ENCODE measurements at places on chromosomes 4 and X.

GRCh38 chr4:145804116-145804515, 124.2 kb downstream of the C4orf51 start:
- H3K27ac ChIP-seq = peak overlapping the region; percentile 7
- no peaks in the 10 kb centered on the region for H3K36me3 ChIP-seq
- no peak overlapping the region for H3K4me3 ChIP-seq
- H3K27me3 ChIP-seq = no peaks in the 10 kb centered on the region
- H3K4me1 ChIP-seq = no peaks in the 10 kb centered on the region
- peak; percentile 64 for DNase-seq

GRCh38 chrX:17559728-17560379, 177.4 kb upstream of the SCML1 start:
- no peaks in the 10 kb centered on the region for H3K36me3 ChIP-seq
- H3K27ac ChIP-seq = no peak overlapping the region
- H3K27me3 ChIP-seq = no peaks in the 10 kb centered on the region
- H3K4me3 ChIP-seq = no peak overlapping the region
- H3K4me1 ChIP-seq = no peaks in the 10 kb centered on the region

- H3K27ac ChIP-seq = no peak overlapping the region
- no peak overlapping the region for H3K4me3 ChIP-seq
- DNase-seq = no peak
- H3K36me3 ChIP-seq = no peaks in the 10 kb centered on the region
- H3K27me3 ChIP-seq = no peaks in the 10 kb centered on the region
These were observed 2.3 kb upstream of the FOXP3 start for GRCh38 chrX:49266523-49267445.

DNA sequence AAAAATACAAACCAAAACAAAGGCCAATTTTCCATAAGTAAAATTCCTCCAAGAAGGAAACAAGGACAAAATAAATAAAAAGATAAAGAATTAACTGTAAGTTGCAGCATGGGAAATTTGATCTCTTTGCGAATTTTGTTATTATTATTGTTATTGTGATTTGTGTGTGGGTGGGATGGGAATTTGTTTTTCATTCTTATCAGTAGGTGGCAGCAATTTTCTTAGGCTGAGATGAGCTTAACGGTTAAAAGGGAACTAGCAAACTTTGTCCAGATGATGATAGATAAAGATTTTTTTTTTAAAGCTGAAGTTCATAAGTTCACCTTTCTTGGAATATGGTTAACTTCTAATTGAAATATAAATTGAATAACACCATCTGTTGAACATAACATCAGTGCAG, 83.2 kb upstream of the IL1RAPL2 start:
- H3K4me1 ChIP-seq = no peaks in the 10 kb centered on the region
- no peak for DNase-seq
- H3K27ac ChIP-seq = no peak overlapping the region

DNA sequence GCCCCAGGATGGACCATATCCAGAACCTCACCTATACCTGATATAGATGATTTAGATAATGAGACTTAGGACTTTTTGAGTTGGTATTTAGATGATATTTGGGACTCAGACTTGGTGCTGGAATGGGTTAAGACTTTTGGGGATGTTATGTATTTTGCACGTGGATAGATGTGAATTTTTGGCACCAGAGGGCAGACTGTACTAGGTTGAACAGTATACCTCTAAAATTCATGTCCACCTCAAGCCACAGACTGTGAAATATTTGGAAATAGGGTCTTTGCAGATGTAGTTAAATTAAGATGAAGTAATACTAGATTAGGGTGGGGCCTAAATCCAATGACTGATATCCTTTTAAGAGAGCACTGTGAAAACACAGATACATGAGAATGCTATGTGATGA, 15.6 kb downstream of the RBM41 start:
- H3K4me1 ChIP-seq = no peaks in the 10 kb centered on the region
- H3K27me3 ChIP-seq = no peaks in the 10 kb centered on the region
- no peak overlapping the region for H3K4me3 ChIP-seq
- H3K27ac ChIP-seq = no peak overlapping the region

DNA sequence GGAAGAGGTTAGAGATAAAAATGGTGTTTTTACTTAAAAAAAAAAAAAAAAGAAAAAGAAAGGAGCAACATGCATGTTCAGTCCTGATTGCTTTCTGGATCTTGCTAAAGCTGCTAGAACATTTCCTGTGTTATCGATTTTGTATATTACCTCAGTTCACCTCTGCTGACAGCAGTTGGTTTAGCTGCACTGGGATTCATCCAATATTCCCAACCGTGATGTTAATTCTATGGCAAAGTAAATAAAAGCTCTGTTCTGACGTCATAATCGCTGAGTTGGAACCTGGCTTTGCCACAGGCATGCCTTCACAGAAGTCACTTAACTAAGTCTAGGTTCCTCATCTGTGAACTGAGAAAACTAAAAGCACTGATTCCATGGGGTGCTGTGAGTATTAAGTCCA, 90.7 kb upstream of the SORBS2 start:
- no peaks in the 10 kb centered on the region for H3K27me3 ChIP-seq
- no peaks in the 10 kb centered on the region for H3K36me3 ChIP-seq
- DNase-seq = no peak
- H3K4me3 ChIP-seq = no peak overlapping the region

- DNase-seq = no peak
- H3K27ac ChIP-seq = no peak overlapping the region
- no peaks in the 10 kb centered on the region for H3K27me3 ChIP-seq
- H3K4me3 ChIP-seq = no peak overlapping the region
These were observed 62.6 kb upstream of the FBXW7 start for GRCh38 chr4:152598454-152598853.

DNA sequence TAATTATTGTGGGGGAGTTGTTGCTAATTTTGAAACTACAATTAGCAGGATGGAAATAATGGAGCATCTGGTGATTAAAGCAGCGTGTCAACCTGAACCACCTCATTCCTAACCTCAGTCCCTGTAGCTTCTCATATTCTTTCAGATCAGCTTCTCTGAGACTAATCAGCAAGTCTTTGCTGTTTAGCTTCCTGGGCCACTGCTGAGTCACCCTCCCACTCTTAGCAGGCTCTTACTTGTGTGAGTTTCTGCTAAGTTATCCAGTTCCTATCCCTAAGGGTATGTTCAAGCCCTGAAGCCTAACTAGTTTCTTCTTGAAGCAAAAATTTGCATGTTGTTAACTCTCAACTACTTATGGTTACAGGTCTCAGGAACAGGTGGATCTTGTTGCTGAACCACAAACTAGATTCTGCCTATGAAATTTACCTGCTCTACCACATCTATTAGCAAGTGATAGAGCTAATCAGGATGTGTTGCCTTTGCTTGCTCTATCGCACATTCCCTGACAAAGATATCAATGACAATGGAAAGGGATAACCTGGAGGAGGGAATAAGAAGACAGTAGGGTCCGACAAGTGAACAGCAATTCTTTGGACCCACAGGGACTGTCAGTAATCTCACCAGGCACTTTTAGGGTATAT, 134.2 kb downstream of the EIF4E start:
- DNase-seq = no peak
- no peaks in the 10 kb centered on the region for H3K4me1 ChIP-seq
- no peak overlapping the region for H3K4me3 ChIP-seq
- H3K27ac ChIP-seq = no peak overlapping the region

DNA sequence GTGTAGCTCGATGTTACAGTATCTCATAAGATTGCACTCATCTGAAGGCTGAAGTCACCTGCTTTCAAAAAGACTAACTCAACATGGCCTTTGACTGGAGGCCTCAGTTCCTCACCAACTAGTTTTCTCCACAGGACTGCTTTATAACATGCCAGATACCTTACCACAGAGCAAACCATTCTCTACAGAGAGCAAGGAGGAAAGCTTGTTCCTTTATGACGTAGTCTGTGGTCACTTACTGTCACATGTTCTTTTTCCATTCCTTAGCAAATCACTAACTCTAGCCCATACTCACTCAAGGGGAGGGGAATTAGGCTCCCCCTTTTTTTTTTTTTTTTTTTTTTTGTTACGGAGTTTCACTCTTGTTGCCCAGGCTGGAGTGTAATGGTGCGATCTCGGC, 3.2 kb downstream of the THAP9 start:
- DNase-seq = no peak
- no peaks in the 10 kb centered on the region for H3K27me3 ChIP-seq
- H3K36me3 ChIP-seq = no peaks in the 10 kb centered on the region
- no peaks in the 10 kb centered on the region for H3K4me1 ChIP-seq
- H3K27ac ChIP-seq = no peak overlapping the region
- H3K4me3 ChIP-seq = no peak overlapping the region

- H3K4me1 ChIP-seq = no peaks in the 10 kb centered on the region
- H3K27ac ChIP-seq = no peak overlapping the region
- no peaks in the 10 kb centered on the region for H3K36me3 ChIP-seq
- DNase-seq = no peak
- no peaks in the 10 kb centered on the region for H3K27me3 ChIP-seq
These were observed 23.1 kb upstream of the GPR34 start for GRCh38 chrX:41665686-41666085.

- H3K4me1 ChIP-seq = no peaks in the 10 kb centered on the region
- no peaks in the 10 kb centered on the region for H3K36me3 ChIP-seq
- H3K4me3 ChIP-seq = no peak overlapping the region
- no peak for DNase-seq
These were observed 45.5 kb upstream of the RBPJ start for GRCh38 chr4:26275281-26275680.

- DNase-seq = no peak
- no peak overlapping the region for H3K4me3 ChIP-seq
- H3K4me1 ChIP-seq = no peaks in the 10 kb centered on the region
- H3K36me3 ChIP-seq = no peaks in the 10 kb centered on the region
- H3K27me3 ChIP-seq = no peaks in the 10 kb centered on the region
These were observed 12.8 kb upstream of the SAP30 start for GRCh38 chr4:173357939-173358338.

DNA sequence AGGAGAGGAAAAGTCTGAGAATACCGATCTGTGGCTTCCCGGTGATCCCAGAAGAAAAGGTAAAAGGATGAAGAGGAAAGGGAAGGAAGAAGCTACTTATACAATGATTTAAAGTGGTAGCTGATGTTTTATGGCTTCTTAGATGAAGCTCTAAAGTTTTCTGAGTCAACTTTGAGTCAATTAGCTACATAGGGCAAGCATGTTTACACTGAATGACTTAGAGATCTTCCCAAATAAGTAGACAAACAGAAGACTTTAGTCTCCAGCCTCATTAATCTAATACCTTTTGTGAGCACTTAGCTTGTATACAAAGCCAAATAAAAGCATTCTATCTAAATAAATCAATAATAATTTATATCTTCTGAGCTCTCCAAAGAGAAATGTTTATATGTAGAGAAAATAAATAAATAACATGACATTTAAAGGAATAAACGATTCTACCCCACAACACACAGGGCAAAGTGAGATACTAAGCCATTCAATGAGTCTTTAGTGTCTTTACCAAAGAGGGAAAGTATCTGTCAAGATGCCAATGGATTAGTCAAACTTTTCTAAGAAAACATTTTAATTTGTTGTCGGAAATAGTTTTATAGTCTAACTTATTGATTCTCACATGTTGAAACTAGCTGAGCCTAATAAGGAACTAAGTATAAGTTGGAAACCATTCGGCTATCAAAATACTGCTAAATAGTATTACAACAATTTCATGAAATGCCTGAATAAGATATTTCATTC, 46.0 kb upstream of the TMEM184C start:
- H3K36me3 ChIP-seq = no peaks in the 10 kb centered on the region
- no peak overlapping the region for H3K4me3 ChIP-seq
- H3K4me1 ChIP-seq = no peaks in the 10 kb centered on the region
- no peak for DNase-seq

GRCh38 chr4:76641351-76641750, 206.3 kb downstream of the SHROOM3 start:
- H3K4me1 ChIP-seq = no peaks in the 10 kb centered on the region
- no peak overlapping the region for H3K27ac ChIP-seq
- H3K36me3 ChIP-seq = no peaks in the 10 kb centered on the region
- H3K27me3 ChIP-seq = no peaks in the 10 kb centered on the region
- no peak overlapping the region for H3K4me3 ChIP-seq

DNA sequence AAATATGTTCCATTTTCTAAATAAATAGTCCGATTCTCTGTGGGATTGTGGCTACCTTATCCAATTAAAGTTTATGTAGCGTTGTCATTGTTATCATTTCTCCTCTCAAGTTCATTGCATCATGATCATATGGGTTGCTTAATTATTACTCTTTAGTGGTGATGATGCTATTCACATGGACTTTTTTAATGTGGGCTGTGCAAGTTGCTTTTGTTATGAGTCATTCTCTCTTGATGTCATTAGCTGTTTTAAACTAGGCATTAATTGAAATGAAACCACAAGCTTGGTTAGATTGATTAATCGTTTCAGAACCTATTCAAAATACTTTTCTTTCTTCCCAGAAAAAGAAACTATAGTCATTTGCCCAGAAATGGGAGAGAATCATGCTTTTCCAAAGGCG, 38.2 kb downstream of the NHS start:
- DNase-seq = no peak
- H3K36me3 ChIP-seq = no peaks in the 10 kb centered on the region
- H3K4me3 ChIP-seq = no peak overlapping the region
- no peak overlapping the region for H3K27ac ChIP-seq
- H3K4me1 ChIP-seq = no peaks in the 10 kb centered on the region

DNA sequence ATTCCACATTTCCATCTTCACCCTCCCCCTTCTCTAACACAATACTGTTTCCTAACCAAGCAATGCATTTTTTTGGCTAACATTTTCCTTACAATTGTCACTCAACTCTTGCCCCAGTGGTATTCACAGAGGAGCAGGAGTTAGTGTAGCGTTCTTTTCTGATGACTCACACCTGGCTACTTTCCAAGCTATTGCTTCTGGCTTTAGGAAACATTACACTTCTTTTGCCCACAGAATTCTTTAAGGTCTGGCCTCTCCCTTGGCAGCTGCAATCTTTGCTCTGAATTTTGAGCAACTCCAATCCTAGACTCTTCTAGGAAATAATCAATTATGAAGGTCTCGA, 27.5 kb upstream of the PDGFC start:
- DNase-seq = peak; percentile 67
- no peaks in the 10 kb centered on the region for H3K27me3 ChIP-seq
- H3K27ac ChIP-seq = no peak overlapping the region
- no peaks in the 10 kb centered on the region for H3K4me1 ChIP-seq
- no peak overlapping the region for H3K4me3 ChIP-seq
- no peaks in the 10 kb centered on the region for H3K36me3 ChIP-seq

- no peak for DNase-seq
- no peak overlapping the region for H3K27ac ChIP-seq
- no peak overlapping the region for H3K4me3 ChIP-seq
- H3K36me3 ChIP-seq = no peaks in the 10 kb centered on the region
These were observed 556.6 kb downstream of the NLGN4X start for GRCh38 chrX:5672099-5672498.

- H3K27me3 ChIP-seq = no peaks in the 10 kb centered on the region
- no peak overlapping the region for H3K27ac ChIP-seq
- H3K4me1 ChIP-seq = no peaks in the 10 kb centered on the region
- H3K4me3 ChIP-seq = no peak overlapping the region
These were observed 2.6 kb upstream of the VSIG4 start for GRCh38 chrX:66042307-66043077.

DNA sequence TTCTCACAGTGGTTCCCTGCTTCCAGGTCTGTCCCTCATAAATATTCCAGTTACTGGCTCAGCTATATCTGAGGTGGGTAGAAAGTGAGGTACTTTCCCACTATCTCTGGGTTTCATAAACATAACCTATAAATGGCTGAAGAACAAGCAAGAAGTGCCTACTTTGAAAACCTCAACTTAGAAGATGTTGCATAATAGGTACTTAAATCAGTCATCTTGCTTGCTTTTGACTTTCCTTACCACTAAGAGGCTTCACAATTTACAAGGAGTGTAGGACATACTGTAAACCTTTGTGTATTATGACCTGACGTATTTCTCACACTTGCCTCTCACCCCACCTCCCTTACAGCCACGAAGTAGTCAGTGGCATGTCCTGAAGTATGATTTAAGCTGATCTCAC, 145.9 kb downstream of the PCDH19 start:
- no peak overlapping the region for H3K4me3 ChIP-seq
- no peaks in the 10 kb centered on the region for H3K27me3 ChIP-seq
- no peak overlapping the region for H3K27ac ChIP-seq
- no peaks in the 10 kb centered on the region for H3K4me1 ChIP-seq
- no peak for DNase-seq
- H3K36me3 ChIP-seq = no peaks in the 10 kb centered on the region

All from prostate gland (tissue), 2 donors.